Cardiac septum (tissue), 1 donor: ENCODE measurements at places on chromosomes 6 and 20. TPM values are rescaled to one million over a fixed set of nuclear protein-coding genes. Genes with fewer than 3 reads are reported as not detected.

PRKN gene
- 23.2 TPM for total RNA-seq

DNA sequence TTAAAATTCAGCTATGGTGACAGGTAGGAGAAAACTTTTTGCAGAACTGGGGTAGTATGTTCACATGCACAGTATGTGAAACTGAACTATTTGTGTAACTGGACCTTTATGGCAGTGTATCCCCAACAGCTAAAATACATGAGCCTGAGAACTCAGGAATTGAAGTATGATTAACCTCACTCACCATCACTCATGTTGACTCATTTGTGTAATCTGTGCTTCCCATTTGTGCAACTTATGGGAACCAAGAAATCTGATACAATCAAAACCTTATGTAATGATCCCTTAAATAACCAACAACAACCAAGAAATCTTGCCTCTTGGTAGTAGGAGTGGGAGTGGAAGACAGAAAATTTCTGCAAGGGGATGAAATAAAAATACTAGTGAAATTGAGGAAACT, 674.9 kb downstream of the HDGFL1 start:
- no peak for DNase-seq

FNDC1 gene
- total RNA-seq, result 1.9 TPM

DNA sequence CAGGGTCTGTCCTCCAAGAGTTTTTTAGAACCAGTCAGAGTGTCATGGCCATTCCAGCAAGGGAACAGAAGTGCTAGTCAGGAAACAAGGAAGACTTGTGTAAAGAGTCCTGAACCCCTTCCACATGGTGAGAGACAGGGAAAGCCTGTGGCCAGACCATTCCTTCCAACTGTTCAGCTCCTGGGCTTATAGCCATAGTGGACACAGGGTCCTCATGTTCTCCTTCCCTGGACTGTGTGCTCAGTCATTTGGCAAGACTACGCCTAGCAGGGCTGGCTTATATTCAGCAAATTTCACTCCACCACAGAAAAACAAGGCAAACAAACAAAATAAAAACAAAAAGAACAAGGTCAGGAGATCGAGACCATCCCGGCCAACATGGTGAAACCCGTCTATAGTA, 60.5 kb downstream of the NRN1 start:
- no peak for DNase-seq

GRCh38 chr6:50845499-50846143, 26.9 kb downstream of the TFAP2B start:
- DNase-seq, result no peak

IMPG1 gene
- not detected for total RNA-seq

GRCh38 chr6:89022798-89023197, 57.8 kb upstream of the PNRC1 start:
- DNase-seq, result no peak

ADGRF4 gene
- not detected for total RNA-seq

DNA sequence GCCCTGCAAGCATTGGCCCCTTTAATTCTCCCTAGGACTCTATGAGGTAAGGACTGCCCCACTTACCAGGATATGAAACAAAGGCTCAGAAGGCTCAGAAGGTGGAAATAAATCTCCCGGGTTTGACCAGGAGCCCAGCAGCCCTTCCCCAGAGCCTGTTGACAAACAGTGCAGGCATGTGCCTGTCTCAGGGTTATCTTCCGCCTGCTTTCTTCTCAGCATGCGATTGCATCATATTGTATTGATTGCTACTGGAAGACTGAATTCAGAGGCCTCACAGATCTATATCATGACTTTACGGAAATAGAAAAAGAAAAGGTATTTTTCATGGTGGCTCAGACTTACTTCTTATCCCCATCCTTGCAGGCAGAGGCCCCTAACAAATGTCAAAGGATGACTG, 92.7 kb downstream of the PHACTR3 start:
- no peak for DNase-seq

GRCh38 chr6:143634486-143634885, 43.3 kb upstream of the PHACTR2 start:
- DNase-seq, result no peak

GRCh38 chr20:21388566-21388965, 8.8 kb downstream of the NKX2-4 start:
- no peak for DNase-seq

DNA sequence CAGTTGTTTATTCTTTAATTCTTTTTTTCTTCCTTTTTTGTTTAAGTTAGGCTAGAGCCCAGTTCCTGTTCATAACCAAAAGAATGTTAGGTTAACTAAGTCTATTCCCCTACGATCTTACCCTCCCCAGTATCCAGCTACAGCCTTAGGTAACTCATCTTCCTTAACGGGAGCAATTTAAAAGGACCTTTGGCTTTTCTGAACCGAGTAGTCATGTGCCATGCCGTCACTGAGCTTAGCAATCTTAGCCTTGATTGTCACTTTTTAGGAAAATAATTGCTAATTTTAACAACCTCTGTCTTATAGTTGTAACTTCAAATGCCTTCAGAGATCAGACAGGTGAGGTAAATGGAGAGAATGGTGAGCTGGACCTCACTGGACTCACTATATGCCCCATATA, 6.2 kb downstream of the METTL24 start:
- DNase-seq, result no peak

SLC22A7 gene
- total RNA-seq, result not detected

BRD2 gene
- 88.7 TPM for total RNA-seq

BTBD9 gene
- total RNA-seq, result 24.2 TPM

DNA sequence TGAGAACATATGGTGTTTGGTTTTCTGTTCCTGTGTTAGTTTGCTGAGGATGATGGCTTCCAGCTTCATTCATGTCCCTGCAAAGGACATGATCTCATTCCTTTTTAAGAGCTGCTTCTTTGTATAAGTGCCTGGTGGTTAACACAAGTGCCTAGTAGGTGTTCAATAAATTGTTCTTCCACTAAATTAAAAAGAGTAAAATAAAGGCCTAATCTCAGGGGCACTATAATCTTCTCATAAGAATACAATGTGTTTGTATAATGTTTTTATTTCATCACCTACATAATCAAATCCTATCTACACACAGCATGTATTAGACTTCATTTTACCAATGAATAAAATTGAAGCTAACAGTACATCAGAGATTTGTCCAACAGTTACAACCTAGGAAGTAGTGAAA, 252.7 kb downstream of the KHDC1L start:
- no peak for DNase-seq

DNA sequence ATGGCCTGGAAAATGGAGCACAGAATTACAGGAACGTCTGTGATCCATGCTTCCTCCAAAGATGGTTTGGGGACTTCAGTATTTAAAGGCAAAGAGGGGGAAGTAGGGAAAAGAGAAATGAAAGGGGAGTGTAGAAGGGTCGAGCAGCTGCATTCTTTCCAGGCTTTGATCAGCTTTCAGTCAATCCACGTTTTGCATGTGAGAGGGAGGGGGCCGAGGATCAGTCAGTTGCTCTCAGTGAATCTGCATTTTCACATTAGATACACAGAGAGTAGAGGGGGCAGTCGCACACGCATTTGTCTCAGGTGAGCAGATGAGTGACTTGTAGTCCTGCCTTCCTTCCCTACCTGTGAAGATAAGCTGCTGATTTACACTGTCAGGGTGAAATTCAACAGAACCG, 78.8 kb downstream of the FOXF2 start:
- no peak for DNase-seq

MDN1 gene
- total RNA-seq, result 21.1 TPM

GRCh38 chr6:165805636-165806035, 142.6 kb upstream of the PDE10A start:
- DNase-seq, result no peak

- DNase-seq, result no peak
Measured at GRCh38 chr20:49999329-49999728, 16.5 kb downstream of the SNAI1 start.

DNA sequence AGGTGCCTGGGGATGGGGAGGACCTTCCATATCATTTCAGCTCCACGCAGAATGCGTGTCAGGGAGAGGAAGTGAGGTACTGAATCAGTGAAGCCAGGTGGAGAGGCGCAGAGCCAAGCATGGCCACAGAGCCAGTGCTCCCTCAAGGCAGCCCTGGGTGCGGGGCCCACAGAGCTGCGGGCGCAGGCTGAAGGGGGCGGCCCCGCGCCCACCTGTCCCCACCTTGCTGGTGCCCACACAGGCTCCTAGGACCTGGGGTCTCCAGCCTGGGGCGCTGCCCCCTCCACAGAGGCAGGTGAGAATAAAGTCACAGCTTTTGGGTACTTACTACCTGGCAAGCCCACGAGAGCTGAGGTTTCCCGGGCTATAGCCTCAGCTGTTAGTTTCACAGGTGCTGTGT, 40.0 kb upstream of the GATA5 start:
- no peak for DNase-seq

EYA4 gene
- 24.2 TPM for total RNA-seq

- no peak for DNase-seq
Measured at GRCh38 chr6:38077488-38078030, 258.0 kb downstream of the ZFAND3 start.

GRCh38 chr6:143652841-143653331, 24.9 kb upstream of the PHACTR2 start:
- no peak for DNase-seq
